ENCODE measurements at places on chromosomes 16 and 17.
A peak's percentile ranks its signal among the peaks of the same experiment; 100 is the strongest.

- peak; percentile 81 for DNase-seq
Measured at GRCh38 chr17:57243171-57243622, 13.1 kb upstream of the MSI2 start.

- DNase-seq, result no peak
Measured at GRCh38 chr17:73098919-73099318, 6.4 kb upstream of the SLC39A11 start.

- no peak for DNase-seq
Measured at GRCh38 chr16:75289189-75289588, 37.8 kb upstream of the BCAR1 start.

- DNase-seq, result peak; percentile 65
Measured at GRCh38 chr17:58710948-58711552, 18.6 kb downstream of the RAD51C start.

GRCh38 chr16:31404353-31405064, 11.4 kb downstream of the ITGAD start:
- DNase-seq, result no peak

DNA sequence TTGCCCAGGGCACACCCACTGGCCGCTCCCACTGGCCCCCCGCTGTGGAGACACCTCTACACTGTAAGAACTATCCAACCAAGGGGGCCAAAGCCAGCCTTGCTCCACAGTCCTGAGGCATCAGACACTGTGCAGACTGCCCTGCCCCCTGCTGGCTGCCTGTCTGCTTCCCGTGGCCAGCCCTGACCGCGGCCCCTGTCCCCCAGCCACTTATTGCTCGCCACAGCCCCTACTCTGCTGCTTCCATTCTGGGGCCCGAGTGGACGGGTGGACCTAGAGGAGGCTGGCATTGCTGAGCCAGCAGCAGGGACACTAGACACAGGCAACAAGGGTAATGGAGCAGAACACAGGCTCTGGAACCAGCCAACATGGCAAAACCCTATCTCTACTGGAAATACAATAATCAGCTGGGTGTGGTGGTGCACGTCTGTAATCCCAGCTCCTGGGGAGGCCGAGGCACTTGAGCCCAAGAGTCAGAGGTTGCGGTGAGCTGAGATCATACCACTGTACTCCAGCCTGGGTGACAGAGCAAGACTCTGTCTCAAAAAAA, 19.7 kb upstream of the LRRC37A3 start:
- peak; percentile 65 for DNase-seq

DNA sequence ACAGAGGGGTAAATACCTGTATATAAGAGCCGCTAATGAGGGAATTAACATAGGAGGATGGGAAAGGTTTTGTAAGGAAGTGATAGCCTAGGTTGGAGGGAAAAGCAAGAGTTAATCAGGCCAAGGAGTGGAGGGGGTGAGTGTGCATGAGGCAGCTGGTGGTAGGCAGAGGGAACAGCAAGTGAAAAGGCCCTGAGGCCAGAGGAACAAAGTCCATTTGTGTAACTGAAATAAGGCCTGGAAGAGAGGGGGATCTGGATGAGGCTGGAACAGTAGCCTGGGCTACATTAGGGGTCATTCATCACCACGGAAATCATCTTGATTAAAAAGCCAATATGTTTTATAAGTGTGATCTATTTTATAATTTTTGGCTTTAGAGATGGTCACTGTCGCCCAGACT, 45.7 kb downstream of the FZD2 start:
- DNase-seq, result no peak

GRCh38 chr16:19861811-19862327, 22.8 kb downstream of the GPRC5B start:
- DNase-seq, result no peak

DNA sequence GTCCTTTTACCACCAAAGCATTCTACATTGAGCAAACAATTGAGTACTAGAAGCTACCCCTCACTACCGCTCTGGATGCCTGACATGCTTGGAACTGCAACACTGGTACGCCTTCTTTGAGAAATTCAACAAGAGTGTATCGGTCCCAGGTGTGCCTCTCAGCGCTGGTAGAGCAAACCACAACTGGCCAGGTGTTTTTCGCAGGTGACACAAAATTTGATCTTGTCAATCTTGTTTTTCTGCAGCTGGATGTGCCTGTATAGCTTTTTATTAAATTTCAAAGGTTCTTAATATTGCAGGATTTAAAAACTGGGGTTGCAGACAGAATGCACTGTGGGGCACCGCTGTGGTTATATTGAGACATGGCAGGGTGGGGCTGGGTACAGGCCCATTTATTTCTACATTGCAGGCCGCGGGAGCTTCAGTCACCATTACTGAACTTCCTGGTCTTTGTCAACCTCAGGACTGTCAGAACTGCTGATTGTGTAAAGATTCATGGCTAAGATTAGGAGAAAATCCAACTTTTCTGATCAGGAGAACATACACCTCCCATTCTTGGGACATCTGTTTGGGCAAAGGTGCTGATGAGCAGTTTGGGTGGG, 4.5 kb upstream of the SNX20 start:
- no peak for DNase-seq

DNA sequence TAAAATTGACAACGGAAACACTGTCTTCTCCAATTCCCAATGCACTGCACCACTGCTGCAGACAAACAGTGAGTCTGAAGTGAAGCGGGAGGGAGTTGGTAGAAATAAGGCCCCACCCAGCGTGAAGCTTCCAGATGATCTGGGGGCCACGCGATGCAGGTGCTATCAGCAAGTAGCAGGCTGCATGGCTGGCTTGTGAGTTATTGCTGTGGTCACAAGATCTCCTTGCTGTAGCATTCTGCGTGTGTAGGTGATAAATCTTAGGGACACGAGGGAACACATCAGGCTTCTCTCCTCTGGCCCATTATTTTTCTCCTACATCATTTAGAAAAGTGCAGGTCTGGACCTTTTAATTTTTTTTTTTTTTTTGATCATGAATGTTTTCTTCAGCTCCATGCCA, 407.6 kb downstream of the TMEM114 start:
- no peak for DNase-seq

DNA sequence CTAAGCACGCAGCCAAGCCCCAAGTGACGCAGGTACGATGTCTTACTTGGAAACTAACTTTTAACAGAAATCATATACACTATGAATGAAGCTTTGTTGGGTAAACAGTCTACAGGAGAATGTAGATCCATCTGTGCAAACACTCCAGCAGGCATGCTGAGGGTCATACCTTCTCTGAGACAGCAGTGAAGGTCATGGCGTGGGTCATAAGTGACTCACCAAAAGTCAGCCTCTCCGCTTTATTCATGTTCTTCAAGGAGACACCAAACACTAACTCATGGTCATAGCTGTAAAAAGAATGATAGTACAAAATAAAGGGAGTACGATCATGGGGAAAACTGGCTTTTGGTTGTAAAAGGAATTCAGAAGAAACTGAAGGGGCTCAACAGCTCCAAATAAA, 20.6 kb downstream of the BLMH start:
- no peak for DNase-seq

DNA sequence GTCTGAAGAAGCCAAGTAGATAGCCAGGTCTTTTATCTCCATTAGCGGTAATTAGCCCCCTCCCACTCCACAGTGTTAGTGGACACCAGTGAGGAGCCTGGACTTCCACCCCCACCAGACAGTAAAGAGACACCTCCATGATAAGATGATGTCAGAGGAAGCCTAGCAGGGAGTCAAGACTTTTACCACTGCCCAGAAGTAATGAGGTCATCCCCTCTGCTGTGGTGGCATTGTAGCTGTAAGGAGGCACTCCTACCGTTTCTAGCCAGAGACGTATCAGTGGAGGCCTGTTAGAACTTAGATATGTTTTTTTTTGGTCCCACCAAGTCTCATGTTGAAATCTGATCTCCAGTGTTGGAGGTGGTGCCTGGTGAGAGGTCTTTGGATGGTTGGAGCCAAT, 38.1 kb downstream of the PIK3R5 start:
- DNase-seq, result no peak

DNA sequence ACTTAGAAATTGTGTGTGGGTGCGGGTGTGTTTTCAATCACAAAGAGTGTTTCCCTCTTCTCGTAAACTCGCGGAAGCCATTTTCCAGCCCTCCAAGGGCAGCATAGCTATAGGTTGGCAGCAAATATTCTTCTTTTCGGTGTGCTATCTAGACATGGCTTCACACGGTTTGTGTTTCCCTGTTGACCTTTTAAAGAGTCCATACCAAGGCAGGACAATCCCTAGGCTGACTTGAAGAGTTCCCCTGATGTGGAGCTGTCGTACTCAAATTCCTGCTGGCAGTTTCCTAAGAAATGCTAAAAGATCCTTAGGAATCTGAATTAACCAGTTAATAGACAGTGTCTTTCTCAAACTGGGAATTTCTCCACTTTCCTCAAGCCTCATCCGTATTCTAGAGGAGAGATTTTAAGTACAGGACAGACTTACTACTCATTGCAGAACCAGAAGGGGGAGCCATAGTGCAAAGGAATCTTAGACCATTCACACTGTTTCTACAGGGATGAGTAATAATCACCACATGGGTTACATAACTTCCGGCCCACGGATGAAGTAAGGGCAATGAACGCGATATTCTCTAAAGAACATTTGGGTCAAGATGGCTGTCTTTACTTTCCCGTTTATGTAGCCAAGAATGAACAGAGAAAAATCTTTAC, 288.6 kb upstream of the ELAC2 start:
- DNase-seq, result peak; percentile 0

GRCh38 chr17:20975566-20975965, 67.2 kb downstream of the USP22 start:
- DNase-seq, result no peak

GRCh38 chr16:7362231-7362630, 29.6 kb downstream of the RBFOX1 start:
- no peak for DNase-seq

DNA sequence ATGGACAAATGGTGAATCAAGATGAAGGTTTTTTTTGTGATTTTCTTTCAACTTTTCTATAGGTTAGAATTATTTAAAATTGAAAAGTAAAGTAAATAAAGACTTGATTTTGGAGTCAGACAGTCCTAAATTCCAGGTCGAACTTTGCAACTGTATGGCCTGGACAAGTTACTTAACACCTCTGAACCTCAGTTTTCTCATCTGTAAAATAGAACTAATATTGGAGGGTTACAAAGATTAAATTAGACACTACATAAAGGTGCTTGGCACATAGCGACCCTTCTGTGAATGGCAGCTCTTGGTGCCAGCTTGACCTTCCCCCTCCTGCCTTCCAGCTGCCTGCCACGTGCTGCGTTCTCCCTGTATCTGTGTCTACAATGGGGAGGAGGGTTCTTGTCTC, 3.0 kb downstream of the RSAD1 start:
- no peak for DNase-seq

DNA sequence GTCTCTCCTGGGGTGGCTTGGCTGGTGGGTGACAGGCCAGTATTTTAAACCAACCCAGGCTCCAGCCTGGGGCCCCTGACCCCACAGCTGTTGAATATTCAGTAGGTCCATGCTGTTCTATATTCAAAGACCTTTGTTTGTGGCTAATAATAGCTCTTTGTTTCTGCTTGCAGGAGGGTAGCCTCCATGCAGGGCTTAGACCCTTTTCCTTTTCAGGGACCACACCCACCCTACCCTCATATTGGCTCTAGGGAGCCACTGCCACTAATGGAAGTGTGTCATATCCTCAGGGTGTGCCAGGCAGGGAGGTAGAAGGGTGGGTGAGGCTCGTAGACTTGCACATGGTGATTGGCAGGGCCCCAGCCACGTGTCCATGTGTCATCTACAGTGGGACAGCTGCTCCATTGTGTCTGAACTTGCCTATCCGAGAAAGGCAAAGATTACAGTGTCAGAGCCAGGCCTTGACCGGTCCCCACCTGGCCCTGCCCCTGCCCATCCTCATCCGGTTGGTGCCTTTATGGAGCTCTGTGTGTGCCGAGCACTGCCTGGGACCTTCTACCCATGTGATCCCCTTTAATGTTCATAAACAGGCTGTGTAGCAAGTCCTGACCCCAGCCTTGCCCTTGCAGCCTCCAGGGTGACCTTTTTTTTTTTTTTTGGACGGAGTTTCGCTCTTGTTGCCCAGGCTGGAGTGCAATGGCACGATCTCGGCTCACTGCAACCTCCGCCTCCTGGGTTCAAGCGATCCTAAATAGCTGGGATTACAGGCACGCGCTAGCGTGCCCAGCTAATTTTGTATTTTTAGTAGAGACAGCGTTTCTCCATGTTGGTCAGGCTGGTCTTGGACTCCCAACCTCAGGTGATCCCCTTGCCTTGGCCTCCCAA, 22.1 kb downstream of the TMC7 start:
- DNase-seq, result no peak

- DNase-seq, result no peak
Measured at GRCh38 chr17:39675390-39676082, 7.3 kb downstream of the PNMT start.

DNA sequence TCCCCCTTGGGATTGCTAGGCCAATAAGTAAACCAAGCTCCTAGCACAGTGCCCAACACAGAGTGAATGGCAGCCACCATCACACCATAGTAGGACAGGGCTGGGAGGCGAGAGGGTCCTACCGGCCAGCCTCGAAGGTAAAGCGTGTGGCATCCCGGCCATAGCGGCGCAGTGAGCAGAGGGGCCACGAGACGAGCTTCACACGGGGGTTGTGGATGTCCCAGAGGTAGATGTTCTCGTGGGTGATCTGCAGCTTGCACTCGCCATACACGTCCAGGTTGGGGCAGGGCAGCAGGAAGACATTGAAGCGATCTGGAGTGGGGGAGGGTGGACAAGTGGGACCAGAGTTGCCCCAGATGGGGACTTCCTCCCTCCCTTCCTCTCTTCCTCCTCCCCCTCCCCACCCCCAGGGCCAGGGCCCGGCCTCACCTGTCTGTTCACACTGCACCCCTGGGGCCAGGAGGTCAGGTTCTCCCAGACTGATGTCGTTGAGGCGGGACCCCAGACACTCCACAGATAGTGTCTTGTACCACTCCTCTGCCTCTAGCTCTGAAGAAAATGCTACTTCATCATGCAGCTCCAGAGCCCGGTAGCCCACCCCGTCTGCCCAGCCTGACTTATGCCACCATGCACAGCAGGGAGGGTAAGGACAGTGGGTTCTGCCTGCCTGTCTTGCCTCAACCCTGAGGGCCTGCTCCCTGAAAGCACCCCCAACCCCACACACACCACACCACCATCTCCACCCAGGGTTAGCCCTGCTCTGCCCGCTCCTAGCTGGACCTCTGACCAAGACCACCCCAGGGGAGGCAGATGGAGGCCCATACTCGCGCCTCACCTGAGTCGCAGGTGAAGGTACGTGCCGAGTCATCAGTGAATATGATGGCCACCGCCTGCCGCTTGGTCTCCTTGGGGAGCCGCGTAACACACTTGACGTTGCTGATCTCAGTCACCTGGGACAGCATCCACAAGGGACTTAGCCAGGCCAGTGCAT, 11.3 kb downstream of the DOK4 start:
- no peak for DNase-seq

GRCh38 chr17:9074131-9074530, 52.8 kb downstream of the NTN1 start:
- no peak for DNase-seq

GRCh38 chr17:39598630-39599003, 9.1 kb downstream of the NEUROD2 start:
- DNase-seq, result no peak

DNA sequence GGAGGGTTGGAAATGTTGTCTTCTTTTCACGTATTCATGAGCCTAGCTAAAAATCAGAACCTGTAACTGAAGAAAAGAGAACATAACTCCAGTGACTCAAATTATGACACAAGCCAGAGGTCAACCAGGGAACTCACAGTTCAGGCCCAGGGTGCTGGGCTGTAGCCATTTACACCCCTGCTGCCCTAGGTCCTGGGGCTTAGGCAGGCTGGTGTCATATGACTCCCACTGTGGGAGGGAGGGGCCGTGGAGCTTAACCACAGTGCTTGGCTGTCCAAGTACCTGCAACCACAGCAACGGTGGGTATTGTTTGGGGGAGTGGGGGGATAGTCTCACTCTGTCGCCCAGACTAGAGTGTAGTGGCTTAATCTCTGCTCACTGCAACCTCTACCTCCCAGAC, 71.1 kb upstream of the AMZ2 start:
- DNase-seq, result no peak

- DNase-seq, result no peak
Measured at GRCh38 chr16:30430428-30430970, 669 bp upstream of the DCTPP1 start.
